SK-N-DZ (cell line): ENCODE measurements at places on chromosomes 13 and 19.

DNA sequence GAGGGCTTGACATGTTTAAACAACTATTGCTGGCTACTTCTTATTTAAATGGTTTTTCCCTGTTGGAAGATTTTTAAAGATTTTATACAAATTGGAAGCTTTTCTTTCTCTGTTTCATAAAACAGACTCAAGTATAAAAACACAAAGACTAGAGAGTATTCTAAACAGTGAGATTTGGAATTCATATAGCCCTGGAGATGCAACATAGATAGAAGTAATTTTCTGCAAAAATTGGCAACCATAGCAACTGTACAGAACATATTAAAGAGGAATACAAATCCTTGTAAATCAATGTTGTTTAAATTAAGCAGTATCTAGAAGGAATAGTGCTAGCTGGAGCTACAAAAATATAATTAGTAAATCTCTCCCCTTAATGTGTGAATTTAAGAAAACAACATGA, 2612.9 kb upstream of the PCDH20 start:
- no peak for DNase-seq

DNA sequence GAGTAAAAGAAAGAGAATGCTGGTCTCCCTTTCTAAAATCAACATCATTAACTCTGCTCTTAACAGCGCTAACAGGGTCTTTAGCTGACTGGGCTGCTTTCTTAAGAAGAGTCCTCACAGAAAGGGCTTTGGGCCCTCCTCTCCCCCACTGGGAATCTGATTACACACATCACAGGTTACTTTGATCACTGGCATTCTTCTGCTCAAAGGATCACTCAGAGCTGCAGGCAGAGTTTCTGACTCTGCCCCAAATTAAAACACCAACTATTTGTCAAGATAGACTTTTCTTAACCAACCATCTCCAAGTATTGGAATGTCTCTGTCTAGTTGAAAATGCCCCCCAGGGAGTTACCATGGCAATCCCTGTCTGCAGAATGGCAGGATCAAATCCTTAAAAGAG, 31.1 kb upstream of the SIAH3 start:
- DNase-seq = no peak

DNA sequence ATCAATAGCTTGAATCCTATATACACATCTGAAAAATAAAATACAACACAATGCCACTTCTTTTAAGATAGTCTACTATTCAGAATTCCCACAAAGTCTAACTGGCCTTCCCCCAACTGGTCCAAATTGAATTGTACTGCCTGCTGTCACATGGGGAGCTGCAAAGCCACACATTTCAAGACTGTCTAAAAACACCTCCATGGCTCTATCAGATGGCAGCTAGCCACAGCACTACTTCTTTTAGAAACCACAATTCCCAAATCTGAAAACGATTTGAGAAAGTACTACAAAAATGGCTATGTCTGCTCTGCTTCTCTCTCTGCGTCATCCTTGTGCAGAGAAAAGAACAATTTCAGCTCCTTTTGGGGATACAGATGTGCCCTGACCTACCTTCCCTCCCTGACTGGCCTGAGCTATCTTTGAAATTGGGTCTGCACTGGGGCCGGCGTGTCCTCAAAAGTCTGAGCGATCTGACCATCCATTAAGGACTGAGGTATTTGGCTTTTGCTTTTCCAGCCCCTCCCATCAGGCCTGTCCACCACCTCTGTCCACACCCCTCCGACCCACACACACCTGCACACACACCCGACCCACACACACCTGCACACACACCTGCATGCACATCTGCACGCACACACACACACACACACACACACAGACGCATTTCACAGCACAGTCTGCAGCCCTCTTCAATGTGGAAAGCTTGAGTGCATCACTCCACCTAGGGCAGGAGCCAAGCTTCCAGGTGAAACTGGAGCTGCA, 68.6 kb upstream of the IPO5 start:
- no peak for DNase-seq

GRCh38 chr13:21980049-21980448, 309.2 kb downstream of the FGF9 start:
- DNase-seq = no peak

DNA sequence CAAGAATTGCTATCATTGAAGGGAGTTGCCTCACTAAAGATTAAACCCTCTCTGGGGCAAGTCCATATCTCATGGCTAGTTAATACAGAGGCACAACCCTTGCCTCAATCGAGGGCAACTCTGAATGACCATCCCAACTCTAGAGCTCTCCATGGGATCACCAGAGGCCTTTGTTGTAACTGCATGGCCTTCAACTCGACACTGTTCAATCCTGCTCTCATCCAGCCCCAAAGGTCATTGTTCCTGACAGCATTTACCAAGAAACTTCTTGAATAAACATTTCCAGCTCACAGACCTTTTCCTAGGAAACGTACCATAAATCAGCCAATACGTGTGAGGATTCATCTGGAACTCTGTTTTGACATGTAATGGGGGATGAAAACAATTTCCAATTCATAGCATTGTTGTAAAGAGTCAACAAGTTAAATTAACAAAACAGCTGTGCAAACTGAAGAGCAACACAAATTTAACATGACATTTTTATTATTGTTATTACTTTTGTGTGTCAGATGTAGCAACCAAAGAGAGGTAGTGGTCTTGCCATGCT, 452.7 kb downstream of the SUCLA2 start:
- DNase-seq = no peak

DNA sequence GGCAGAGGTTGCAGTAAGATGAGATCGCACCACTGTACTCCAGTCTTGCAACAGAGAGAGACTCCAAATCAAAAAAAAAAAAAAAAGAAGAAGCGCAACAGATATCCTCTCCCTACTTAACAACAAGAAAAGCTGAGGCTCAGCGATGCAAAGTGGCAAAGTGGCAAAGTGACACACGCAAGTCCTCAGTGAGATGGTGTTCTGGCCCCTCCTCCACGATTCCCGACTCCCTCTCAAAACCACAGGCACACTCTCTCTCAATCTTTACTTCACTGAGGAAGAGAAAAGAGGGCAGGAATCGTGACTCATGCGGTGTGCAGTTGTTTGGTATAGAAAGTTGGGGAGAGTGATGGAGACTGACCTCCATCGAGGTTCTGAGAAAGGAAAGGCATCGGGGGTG, 12.6 kb downstream of the FFAR2 start:
- no peak for DNase-seq

DNA sequence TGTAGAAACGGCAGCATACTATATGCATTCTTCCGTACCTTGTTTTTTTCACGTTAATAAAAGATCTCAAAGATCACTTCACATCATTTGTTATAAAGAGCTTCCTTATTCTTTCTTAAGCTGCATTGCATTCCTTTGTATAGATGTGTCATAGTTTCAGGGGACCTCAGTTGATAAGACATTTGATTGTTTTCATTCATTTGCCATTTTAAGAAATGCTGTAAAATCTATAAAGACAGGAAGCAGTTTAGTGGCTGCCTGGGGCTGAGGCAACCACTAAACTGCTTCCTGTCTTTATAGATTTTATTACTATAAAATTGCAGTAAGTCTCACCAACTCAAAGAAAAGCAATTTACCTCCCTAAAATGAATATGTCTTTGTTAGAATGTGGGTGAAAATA, 59.4 kb downstream of the ZDHHC20 start:
- no peak for DNase-seq

GRCh38 chr13:32248801-32249200, 66.4 kb downstream of the ZAR1L start:
- DNase-seq = no peak

GRCh38 chr13:26621731-26622401, 64.4 kb downstream of the WASF3 start:
- DNase-seq = no peak

DNA sequence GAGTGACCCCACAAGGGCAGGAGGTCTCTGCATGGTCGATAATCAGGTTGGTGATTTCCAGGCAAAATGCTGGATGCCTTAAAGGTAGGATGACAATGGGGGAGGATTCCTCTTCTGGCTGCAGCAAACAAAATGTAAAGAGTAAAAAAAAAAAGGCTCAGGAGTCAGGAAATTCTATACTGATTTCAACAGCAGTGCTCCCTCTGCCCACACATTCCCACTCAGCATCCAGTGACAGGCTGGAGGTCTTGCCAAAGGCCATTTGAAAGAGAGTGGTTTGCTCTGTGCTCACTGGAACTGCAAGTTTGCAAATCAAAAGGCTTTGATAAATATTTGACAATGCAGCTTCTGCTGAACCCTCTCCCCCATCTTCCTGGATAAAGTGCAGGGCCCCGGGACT, 135.4 kb downstream of the TNFRSF19 start:
- DNase-seq = no peak

- DNase-seq = no peak
Measured at GRCh38 chr19:33278023-33278402, 24.3 kb downstream of the CEBPA start.

- DNase-seq = no peak
Measured at GRCh38 chr19:54875506-54875905, 1.5 kb downstream of the FCAR start.

- no peak for DNase-seq
Measured at GRCh38 chr19:6906559-6907060, 19.2 kb downstream of the ADGRE1 start.

DNA sequence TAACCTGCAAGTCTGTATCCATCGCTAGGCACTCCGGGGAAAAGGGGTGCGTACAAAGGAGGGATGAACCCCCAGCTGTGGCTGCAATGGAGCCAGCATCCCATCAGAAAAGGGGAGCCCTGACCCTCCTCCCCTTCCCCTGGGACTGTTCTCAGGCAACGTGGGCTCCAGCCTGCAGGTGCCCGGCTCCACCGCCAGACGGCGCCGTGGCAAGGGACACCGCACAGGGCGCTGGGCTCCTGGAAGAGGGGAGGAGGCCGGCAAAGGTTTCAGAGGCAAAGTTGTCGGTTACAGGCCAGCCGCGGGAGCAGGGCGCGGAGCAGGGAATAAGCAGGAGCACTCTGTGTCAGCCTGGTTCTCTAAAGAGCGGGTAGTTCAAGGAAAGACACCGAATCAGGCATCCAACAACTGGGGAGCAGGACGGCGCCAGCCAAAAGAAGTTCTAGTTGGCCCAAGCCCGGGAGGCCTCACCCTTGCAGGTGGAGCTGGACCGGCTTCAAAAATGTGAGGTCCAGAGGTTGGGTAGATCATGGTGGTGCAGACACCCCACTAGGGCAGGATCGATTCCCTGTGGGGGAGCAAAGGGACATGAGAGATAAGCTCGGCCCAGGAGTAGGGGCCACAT, 53.0 kb upstream of the ATP12A start:
- peak; percentile 11 for DNase-seq

DNA sequence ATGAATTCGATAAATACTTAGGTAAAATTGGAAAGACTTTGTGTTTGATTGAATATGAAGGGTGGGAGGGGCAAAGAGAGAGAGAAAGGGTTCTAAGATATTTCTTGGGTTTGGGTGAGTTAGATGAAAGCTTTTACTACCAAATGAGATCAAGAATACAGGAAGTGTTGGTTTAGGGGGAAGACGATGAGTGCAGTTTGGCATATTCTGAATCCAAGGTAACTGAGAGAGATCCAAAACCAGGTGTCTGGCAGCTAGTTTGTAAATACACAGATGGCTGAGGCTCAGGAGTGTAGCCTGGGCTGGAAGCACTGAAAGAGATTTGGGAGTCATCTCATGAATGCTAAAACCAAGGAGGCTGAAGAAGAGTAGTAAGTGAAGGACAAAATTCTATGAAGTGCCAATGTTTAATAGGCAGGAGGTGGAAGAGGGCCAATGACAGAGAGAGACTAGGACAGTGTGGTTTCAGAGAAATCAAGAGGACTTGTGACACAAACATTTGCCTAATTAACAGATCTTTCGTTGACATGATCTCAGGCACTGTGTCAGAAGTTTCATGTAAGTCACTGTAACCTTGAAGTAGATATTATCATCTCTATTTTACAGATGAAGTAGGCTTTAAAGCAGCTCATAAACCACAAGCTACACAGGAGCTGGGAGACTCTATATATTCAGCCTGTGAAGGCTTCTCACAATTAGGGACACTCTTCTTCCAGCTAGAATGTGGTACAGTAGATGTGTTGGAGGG, 70.2 kb upstream of the ZDHHC20 start:
- DNase-seq = no peak

DNA sequence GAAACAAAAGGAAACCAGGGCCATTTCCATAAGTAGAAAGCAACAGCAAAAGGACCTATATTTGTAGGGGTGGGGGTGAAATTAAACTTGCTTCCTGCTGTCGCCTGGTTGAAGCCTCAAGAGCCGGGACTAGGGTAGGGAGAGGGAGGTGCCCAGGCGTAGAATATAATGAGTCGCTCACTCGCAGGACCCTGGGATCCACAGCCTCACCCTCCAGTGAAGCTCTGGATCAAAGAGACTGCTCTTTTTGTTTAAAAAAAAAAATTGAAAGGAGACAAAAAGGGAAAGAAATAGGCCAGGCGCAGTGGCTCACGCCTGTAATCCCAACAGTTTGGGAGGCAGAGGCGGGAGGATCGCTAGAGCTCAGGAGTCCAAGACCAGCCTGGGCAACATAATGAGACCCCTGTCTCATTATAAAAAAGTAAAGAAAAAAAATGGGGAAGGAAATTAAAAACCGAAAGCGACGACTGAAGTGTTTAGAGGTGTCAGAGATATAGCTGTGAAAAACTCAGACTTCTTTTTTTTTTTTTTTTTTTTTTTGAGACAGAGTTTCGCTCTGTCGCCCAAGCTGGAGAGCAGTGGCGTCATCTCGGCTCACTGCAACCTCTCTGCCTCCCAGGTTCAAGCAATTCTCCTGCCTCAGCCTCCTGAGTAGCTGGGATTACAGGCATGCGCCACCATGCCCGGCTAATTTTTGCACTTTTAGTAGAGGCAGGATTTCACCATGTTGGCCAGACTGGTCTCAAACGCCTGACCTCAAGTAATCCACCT, 10.9 kb upstream of the ADGRE5 start:
- no peak for DNase-seq

DNA sequence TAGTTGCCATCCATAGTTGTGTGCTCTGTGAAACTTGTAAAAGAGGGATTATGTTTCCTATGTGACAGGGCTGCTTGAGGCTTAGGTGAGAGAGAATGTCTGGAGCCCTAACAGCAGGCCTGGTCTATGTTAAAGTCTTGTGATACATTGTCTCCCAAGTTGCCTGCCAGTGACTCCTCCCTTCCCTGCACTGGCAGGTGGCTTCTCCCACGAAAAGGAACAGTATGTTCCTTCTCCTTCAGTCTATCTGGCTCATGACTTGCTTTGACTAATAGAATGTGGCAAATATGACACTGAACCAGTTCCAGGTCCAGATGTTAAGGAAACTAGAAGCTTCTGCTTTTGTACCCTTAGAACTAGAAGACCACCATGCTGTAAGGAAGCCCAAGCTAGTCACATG, 5.9 kb upstream of the KCNN4 start:
- no peak for DNase-seq

GRCh38 chr19:31946491-31946890, 398.9 kb upstream of the ZNF507 start:
- DNase-seq = no peak

- DNase-seq = no peak
Measured at GRCh38 chr19:33809960-33810359, 13.3 kb downstream of the KCTD15 start.
